ENCODE measurements at places on chromosomes 7 and 10.

- no peak for DNase-seq
These were observed 35.2 kb downstream of the PPIF start for GRCh38 chr10:79382491-79382941.

- no peak for DNase-seq
These were observed 97.7 kb downstream of the PARD3 start for GRCh38 chr10:34717429-34717828.

DNA sequence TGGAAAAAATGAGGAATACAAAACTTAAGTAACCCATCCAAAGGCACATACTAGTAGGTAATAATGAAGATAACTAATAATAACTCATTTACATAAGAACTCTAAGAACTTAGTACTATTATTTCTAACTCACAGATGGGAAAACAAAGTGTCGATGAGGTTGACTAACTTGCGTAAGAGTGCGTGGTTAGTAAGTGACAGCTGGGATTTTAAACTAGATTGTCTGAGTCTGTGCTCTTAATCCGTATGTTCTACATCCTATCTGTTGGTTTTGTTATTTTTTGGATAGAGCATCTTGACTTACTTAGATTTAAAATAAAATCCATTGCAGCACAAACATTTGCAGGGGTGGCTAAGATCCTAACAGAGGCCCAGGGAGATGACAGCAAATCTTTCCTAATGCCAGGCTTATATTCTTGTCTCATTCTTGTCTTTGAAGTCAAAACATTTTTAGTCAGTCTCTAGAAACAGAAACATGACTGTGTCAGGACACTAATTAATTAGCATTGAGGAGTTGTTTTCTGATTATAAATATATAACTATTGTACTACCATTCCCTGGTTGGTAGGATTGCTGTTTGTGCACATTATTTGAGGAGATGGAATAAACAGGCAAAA, 11.7 kb downstream of the RPA3 start:
- DNase-seq: no peak

GRCh38 chr7:137987018-137987349, 14.9 kb downstream of the CREB3L2 start:
- no peak for DNase-seq

DNA sequence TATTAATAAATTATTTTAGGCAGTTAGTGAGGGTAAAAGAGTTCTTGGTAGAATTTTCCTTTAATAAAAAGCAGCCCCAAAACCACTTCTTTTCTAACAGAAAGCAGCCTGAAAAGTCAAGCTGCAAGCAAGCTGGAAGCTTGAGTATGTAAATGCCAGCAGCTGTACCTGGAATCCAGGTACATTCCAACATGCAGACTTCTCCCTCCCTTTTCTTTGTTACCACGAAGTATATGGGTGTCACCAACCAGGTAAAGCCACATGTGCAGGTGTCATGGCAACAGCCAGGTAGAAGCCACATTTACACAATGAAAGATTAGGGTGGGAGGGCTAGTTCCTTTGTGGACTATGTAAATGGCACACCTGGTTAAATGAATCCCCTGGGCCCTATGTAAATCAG, 114.6 kb downstream of the EPC1 start:
- no peak for DNase-seq

- DNase-seq: peak; percentile 95
These were observed 2.3 kb downstream of the DDIT4 start for GRCh38 chr10:72276013-72276387.

- no peak for DNase-seq
These were observed 87.2 kb downstream of the TWIST1 start for GRCh38 chr7:19030281-19030680.

GRCh38 chr10:127196282-127197153, at the start of gene INSYN2A:
Gene INSYN2A (minus strand): TSS chr10:127196591. CDS start chr10:127176395, 20,196 bp downstream.
- DNase-seq: no peak

DNA sequence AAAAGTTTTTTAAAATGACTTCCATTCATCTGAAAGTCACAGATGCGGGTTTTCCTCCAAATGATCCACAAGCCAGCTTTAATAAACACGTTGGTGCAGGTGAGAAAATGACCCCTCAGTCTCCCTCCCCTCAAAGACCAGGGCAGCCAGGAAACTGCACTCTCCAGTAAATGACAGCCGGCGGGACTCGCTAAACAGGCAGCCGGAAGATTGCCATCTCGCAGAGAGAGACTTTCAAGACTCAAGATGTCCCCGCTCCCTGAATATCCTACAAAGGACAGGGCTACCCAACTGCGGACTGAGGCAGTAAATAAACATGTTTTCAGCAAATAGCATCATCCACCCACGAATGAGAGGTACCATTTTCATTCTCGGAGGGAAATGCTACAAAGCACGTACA, 116.8 kb downstream of the DIP2C start:
- DNase-seq: no peak

- DNase-seq: no peak
These were observed 112.8 kb downstream of the PARD3 start for GRCh38 chr10:34702093-34702937.

GRCh38 chr10:73759512-73760115, 15.4 kb downstream of the SEC24C start:
- DNase-seq: no peak

GRCh38 chr7:1403638-1404459, 55.4 kb downstream of the MICALL2 start:
- DNase-seq: no peak

DNA sequence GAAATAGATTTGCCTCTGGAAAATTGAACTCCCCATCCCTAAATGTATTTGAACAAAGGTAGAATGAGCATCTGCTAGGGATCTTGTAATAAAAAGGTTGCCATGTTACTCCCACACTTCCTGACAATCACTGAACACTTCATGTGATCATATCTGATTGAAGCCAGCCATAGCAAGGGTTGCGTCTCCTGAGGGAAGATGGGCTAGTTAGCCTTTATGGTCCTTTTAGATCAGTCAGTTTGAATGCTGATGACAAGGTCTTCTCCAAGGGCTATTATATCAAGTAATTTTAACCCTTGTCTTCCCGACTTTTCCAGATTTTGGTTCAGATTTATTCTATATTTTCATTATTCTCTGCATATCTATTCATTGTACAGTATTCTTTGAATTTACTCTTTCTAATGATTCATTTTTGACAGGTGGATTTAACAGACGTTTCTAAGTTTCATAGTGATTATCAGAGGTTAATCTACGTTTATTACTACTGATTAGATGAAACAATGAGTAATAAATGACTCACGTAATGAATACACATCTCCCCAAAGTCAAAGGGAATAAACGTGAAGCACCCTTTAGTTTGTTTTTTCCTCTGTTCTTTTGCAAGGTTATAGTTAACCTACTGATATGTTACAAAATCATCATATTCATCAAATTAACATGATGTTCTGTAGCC, 28.1 kb downstream of the CSGALNACT2 start:
- no peak for DNase-seq

DNA sequence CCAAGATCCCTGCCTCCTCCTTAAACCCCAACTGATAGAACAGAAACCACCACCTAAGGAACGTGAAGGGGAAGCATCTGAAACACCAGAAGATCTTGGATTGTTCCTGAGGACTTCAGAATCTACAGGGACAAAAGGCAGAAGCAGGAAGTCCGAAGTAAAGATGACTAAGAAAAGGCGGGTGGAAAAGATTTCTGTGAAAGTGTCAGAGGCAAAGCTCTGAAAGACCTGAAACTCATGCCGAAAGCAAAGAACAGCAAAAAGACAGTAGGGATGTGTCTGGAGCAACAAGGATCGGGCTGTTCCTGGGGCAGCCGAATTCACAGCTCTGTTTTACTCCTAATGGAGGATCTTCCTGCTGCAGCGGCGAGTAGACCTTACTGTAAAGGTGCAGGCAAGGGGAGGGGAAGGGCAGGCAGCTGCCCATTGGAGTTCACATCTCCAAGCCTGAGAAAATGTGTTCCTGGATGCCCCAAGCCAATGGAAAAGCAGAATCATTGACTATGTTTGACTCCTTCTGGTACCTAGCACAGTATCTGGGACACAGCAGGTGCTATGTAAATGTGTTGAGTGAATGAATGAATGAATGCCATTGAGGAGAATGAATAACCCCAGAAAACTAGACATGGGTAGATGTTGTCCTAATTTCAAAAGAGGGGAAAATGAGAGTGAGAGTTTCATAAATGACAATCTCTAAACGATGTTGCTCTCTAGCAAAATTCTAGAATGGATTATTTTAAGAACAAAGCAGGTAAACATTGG, 40.4 kb downstream of the PDIA4 start:
- DNase-seq: no peak

- peak; percentile 77 for DNase-seq
These were observed 660 bp upstream of the HHEX start for GRCh38 chr10:92688927-92689662.

DNA sequence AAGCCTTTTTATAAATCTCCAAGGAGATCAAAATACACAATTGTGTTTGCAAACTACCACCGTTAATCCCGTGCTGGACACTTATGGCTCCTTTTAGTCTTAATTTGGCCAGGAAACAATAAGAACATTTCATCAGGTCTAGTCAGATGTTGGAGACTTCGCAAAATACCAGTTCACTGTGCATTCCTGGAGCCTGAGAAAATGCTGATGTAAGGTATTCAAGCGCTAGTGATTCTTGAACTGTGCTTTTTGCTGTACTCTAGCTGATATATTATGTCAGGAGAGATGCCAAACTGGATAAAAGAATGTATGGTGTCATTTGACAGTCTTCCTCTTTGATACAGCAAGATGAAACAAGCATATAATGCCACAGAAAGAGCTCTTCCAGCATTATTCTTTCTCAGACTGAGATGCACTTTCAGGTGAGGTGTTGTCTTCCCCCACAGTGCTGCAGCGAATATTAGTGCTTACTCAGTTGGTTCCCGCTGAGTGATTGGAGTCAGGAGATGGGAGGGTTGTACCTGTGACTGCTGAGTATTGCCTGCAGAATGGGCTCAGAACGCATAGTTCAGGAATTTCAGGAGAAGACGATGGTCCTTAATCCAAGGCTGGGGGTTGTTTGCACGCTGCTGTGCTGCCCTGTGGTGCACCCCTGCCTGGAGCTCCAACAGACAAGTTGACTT, 59.2 kb downstream of the OGDH start:
- no peak for DNase-seq

DNA sequence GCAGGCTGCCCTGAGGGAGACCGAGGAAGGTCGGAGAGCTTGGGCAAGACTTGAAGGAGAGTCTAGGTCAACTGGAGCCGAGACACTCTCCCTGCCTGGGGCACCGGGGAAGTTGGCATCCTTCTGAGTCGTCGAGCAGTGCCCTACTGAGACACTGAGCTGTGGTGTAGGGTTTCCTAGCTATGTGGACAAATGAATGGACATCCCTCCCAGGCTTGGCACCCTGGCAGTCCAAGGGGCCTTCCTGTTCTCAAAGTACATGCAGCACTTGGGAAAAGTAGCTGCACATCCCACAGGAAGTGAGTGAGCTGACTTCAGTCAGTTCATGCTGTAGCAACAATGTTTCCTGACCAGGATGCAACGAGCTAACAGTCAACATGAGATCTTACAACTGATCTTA, 57.2 kb upstream of the INPP5A start:
- DNase-seq: no peak

GRCh38 chr10:121605708-121606107, 7.5 kb upstream of the FGFR2 start:
- DNase-seq: no peak

GRCh38 chr7:36366005-36366717, 23.5 kb upstream of the ANLN start:
- no peak for DNase-seq

GRCh38 chr7:107865956-107866775, 24.8 kb upstream of the DLD start:
- DNase-seq: no peak

DNA sequence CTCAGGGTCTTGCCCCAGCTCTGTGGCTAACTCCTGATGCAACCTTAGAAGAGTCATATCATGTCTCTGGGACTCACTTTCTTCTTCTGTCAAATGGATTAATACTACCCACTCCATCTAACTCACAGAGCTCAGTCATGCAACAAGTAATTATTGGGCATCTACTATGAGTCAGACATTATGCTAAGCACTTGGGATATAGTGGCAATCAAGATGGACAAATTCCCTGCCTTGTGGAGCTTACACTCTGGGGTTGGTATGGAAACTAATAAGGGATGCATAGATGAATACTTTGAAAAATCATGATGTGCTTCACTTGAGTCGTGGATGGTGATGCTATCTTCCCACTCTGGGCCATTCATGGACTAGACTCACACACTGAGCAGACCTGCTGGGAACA, 88.9 kb downstream of the KCNMA1 start:
- no peak for DNase-seq

DNA sequence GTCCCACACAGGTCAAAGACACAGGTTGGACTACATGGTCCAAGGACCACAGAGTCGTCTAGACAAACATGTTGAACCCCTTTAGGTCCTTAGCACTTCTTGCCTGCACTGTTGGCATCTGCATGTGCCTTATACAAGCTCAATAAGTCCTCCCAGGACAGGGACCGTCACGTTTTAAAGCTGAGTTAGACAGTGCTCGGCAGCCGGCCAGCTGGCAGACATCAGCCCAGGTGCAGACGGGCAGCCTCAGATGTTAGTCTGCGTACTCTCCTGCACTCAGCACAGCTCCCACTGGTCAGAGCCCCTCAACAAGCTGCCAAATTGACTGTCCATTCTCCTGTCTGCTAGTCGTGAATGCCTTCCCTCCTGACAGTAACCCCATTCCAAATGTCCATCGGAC, 34.9 kb downstream of the PARP12 start:
- no peak for DNase-seq

DNA sequence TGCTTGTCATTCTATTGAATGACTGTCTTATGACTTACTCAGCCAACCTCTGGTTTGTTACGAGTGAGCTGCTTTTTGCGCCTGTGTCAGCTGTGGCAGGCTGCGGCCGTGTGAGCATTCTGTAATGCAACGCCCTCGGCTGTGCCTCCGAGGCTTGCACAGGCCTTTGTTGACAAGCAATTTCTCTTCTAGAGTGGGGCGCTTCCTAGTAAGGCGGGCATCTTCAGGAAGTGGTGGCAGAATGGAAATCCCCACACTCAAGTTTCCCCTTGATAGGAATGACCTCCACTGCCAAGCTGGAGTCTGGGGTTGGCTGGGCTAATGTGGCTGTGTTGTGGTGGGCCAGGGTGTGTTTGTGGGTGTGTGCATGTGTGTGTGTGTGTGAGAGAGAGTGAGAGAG, 20.2 kb upstream of the TMEM178B start:
- peak; percentile 1 for DNase-seq

GRCh38 chr10:52542906-52543305, 228.8 kb downstream of the DKK1 start:
- DNase-seq: no peak

- DNase-seq: no peak
These were observed 757.1 kb downstream of the GRID1 start for GRCh38 chr10:85609509-85609908.

DNA sequence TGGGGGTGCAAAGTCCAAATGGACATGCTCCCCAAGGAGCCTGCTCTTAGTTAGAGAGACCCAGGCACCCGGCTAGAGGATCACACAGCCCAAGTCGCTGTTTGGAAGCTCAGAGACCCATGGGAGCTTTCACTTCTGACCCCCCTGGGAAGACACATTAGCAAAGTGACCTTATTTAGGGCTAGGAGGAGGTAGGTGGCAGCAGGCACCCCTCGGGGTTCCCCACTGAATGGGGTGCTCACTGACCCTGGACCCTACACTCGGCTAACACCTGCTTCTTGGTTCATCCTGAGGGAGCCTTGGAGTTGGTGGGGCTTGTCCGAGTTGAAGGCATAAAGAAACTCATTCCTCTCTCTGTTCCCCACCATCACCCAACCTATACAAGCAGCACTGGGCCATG, 27.1 kb upstream of the HABP2 start:
- DNase-seq: no peak

- DNase-seq: peak; percentile 75
These were observed 82.7 kb downstream of the PAX2 start for GRCh38 chr10:100827819-100828737.

GRCh38 chr10:22442063-22442462, 96.8 kb downstream of the SPAG6 start:
- DNase-seq: peak; percentile 25

Data from OCI-M1 (cell line).